ENCODE measurements at places on chromosomes 1 and 21.
A peak's percentile ranks its signal among the peaks of the same experiment; 100 is the strongest.

GRCh38 chr1:78104322-78104721 is 58.6 kb downstream of the GIPC2 start:
- no peak for DNase-seq

DNA sequence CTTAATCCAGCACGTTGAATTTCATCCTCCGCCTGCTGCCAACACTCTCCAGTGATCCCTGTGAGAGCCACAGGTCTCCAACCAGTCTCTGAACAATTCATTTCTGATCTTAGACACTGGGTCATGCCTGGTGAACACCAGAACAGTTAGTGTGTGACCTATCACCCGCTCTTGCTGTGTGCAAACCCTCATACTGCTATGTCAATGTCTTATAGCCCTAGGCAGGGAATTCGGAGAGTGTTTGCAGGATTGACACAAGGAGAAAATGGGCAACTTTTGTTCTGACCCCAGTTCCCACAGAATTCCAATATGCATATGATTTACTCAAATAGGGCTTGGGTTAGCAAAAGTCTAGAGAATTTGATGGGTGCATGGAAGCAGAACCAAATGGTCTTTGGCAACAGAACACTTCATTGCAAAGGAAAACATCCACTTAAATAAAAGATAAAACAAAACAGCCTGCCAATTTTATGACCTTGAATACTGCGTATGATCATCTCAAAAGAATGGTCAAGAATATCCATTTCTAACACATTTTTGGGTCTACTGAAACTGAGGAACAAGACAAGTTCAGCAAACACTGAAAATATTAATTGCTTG is 23.0 kb upstream of the GUCA2B start:
- DNase-seq, result no peak

DNA sequence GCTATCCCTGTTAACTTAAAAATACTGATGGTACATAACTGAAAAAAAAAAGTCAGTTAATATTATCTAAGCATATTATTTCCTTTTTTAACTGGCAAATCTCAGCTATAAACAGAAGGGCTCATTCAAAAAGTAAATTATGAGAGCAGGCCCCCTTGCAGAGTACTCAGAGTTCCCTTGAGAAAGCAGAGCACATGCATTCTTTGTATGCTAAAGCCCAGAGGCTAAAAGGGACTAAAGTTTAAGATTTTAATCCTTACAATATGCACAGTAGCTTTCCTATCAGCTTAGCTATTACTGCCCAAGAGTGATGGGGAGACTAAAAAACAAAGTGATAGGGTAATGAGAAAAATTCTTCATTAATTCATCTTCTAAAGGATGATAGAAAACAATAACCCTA is 18.5 kb downstream of the SLC16A1 start:
- DNase-seq, result no peak

GRCh38 chr1:63405021-63405420 is 37.6 kb downstream of the ALG6 start:
- no peak for DNase-seq

DNA sequence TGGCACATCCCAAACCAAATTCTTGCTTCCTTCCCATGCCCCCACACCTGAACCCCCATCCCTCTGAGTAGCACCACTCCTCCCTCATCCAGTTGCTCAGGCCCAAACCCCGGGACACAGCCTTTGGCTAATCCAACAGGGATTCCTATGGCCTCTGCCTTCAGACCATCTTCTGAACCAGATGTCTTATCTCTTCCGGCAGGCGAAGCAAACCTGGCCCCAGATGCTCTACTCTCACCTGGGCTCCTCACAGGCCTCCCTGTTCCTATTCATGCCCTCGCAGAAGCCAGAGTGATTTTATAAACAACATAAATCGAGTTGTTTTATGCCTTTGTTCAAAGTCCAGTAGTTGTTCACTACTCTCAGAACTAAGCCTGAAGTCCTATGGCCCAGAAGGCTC is 12.5 kb upstream of the KCNA2 start:
- DNase-seq, result no peak

DNA sequence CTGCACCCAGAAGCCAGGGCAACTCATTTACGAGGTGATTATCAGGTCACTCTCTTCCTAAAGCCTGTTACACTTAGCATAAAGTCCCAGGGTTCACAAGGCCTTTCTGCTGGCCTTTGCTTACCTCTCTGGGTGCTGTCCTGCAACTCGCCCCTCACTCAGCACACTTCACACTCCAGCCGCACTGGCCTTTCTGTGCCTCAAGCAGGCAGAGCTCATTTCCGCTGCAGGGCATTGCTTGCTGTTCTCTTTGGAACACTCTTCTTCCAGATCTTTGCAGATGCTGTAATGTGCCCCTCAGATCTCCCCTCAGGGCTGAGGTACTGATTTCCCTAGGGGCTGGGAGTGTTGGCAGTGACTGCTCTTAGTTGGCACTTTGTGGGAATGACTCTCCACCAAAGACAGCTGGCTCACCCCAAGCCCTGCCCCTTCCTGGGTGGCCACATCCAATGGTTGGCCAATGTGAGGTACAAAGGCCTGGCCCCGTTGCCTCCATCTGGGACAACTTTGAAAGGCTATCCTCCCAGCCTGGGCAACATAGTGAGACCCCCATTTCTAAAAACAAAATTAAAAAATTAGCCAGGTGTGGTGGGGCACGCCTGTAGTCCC is 50.8 kb upstream of the SSBP3 start:
- DNase-seq, result no peak

- DNase-seq, result no peak
Observed at GRCh38 chr1:177305040-177306018, 134.6 kb downstream of the BRINP2 start.

DNA sequence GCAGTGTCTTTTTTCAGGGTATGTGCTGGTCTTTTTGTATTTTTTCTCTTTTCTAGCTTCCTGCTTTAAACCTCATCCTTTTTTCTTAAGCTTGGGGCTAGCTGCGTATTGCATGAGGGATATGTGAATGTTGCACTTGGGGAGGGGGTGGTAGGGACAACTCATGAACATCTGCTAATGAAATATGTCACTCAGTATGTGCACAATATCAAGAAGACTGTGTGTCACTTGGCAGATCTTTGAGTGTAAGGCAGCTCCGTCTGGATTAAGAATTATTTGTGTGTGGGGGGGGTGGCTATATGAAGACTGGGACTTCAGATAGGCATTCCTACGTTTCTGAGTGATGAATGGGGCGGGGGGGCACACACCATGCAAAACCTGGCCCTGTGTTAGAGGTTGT is 170.4 kb upstream of the CACNA1E start:
- DNase-seq, result no peak

DNA sequence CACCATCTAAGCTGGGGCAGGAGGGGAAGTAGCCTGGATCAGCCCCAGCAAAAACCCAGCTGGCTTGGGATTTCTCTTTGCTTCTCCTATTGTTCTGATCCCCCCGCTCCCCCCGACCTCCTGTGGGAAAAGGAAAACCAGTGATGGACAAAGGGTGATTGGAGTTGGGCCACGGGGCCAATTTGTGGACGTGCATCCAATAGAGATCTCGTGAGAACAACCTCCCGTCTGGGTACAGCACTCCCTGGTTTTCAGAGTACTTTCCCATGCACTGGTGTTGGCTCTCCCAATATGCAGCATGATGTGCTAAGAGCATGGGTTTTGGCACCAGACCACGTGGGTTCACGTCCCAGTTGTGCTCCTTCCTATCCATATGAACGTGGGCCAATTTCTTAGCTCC is 9.0 kb downstream of the BLACAT1 start:
- DNase-seq, result no peak

DNA sequence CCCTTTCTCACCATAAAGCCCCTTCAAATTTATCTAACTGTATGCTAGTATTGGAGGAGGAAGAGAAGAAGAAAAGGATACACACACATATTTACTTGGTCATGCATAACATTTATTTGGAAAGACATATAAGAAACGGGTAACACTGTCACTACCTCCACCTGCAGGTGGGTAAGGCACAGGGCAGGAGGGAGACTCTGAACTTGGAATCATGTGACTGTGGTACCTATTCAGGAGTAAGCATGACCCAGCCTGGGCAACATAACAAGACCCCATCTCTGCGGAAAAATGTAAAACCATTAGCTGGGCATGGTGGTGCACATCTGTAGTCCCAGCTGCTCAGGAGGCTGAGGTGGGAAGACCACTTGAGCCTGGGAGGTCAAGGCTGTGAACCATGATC is 1.4 kb upstream of the PADI6 start:
- no peak for DNase-seq

DNA sequence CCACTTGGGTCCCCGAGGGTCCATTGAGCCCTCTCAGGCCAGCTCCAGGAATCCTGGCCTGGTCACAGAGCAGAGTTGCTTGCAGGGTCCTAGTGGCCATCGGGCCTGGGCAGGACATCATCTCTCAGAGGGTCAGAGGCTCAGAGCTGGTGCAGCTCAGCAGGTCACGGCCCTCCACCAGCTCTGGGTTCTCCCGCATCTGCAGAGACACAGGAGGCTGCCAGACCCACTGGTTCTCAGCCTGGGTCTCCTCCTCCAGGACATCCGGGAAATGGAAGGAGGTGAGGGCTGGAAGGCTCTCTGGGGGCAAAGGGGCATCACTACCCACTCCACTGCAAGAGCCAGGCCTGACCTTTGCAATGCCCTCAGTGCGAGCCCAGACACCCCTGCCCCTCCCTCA is 6.5 kb downstream of the TMEM54 start:
- DNase-seq, result no peak

DNA sequence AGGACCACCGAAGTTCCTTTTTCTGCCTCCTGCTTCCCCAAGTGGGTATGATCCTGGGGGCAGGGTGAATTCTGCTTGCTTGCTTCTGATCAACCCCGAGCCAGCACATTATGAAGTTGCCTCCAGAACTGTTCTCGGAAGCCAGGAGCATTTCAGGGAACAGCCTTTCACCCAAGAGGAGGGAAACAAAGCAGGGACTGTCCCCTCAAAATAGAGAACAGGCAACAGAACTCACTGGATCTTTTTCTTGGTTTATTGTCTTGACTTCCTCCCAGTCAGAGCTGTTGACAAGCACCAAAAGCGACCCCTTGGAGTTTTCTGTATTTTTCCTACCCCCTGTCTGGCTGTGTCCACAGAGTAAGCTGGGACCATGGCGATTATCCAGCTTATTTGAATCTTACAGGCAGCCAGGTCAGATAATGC is 258.3 kb upstream of the SGIP1 start:
- no peak for DNase-seq

DNA sequence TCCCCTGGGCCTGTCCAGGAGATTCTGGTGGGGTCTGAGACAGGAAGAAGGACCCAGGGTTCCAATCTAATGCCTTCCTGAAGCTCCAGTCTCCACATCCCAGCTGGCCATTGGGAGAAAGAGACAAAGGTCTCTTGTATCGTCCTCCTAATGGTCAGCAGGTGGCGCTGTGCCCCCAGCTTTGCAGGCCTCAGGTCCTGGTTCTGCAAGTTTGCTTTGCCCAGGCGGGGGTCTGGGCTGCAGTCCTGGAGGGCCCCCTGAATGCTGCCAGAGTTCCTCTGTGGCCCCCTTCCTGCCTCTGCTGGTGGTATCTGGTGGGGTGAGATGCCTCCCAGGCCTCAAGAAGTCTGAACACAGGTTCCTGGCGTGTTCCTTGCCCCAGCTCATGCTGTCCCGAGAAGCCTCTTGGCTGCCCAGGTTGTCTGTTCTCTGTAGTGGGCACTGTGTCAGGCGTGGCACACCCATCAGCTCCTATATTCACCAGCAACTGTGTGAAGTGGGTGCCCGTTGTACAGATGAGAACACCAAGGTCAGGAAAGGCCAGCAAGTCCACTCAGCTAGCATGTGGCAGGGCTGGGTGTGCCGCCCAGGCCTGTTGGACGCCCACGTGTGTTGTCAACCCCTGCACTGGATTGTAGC is 33.8 kb upstream of the CSF3R start:
- DNase-seq, result no peak

GRCh38 chr1:160466961-160467360 is 56.1 kb downstream of the SLAMF6 start:
- no peak for DNase-seq

- DNase-seq, result no peak
Observed at GRCh38 chr1:224168859-224169380, 14.1 kb upstream of the DEGS1 start.

DNA sequence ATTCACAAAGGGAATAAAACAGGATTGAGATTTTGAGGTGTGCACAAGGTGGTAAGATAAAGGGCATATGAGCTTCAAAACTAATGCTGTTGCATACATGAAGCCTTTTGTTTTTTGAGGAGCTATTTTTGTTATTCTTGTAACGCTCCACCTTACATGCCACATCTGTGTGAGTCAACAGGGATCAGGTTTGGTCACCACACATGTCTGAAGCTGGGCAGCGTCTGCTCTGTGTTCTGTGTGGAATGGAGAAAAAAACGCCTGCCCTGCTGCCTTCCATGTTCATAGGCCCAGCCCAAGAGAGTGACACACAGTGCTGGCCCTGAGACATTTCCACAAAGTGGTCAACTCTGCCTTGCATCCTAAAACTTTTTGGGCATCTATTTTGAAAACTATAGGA is 67.7 kb downstream of the MPZL1 start:
- DNase-seq, result no peak

DNA sequence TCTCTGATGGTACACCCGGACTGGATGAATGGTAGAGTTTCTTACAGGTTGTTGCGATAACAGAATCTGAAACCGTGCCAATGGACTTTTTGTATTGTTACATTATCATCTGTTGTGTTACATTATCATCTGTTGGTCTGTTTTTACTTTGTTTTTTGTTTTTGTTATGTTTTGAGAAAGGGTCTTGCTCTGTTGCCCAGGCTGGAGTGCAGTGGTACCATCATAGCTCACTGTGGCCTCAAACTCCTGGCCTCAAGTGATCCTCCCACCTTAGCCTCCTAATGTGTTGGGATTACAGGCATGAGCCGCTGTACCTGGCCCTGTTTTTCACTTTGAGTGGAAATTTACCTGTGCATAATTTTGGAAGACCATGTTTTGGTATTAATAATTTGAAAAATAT is 10.2 kb upstream of the PEX10 start:
- no peak for DNase-seq

- DNase-seq, result peak; percentile 48
Observed at GRCh38 chr21:34992736-34993398, 56.2 kb downstream of the RUNX1 start.

DNA sequence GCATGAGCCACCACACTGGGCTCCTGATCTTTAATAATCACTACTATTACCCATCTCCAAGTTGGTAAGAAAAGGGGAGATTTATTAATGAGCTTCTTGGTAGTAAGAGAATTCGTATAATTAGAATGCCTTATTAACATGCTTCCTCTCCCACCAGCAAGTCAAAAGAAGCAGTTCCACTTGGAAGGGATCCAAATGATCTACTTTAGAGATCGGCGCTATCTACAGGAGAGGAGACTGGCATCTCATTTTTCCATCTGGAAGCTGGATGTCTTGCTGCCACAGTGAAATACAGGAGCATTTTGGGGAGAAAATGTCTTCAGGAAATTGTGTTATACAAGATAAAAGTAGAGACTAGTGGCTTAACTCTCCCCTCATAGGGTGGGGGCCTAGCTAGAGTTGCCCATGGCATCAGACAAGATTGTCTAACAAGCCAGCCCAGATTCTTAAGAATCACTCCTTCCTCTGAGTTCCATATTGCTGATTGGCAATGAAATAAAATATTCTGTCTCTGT is 33.6 kb upstream of the CAMSAP2 start:
- no peak for DNase-seq

GRCh38 chr1:153958961-153959260 is 499 bp upstream of the CRTC2 start:
- no peak for DNase-seq

- no peak for DNase-seq
Observed at GRCh38 chr1:115166531-115167091, 77.3 kb upstream of the TSPAN2 start.

- DNase-seq, result no peak
Observed at GRCh38 chr1:160925652-160926244, 28.9 kb downstream of the ITLN2 start.

Data from omental fat pad (tissue), 4 donors.